ENCODE measurements at places on chromosomes 1 and 21.

DNA sequence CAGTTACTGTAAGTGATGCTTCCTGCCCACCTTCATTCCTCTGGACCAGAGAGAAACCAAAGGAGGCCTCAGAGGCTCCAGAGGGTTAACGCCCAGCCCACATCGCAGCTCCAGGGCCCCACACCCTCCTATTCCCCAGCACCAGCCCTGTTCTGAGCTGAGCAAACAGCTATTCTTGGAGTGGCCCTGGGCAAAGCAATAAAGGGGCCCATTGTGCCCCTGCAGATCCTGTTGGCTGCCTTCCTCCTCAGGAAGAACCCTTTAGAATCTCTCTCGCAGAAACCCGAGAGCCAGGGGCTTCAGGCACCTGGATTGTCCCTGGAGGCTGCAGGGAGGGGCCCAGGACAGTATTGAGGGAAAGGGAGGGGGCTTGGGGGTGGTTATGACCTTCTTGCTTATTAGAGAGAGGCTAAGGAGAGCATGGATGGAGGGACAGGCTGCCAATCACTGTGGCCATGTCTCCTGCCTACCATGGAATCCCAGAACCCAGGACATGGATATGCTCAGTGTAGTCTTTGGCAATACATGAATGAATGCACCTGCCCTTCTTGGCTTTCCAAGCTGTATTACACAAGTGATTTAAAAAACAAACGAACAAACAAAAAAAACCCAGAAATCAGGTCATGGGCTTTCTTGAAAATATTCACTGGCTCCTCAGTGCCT is 9.2 kb downstream of the PADI2 start:
- no peak for DNase-seq

GRCh38 chr1:153399401-153400055 is 8.7 kb upstream of the S100A8 start:
- no peak for DNase-seq

DNA sequence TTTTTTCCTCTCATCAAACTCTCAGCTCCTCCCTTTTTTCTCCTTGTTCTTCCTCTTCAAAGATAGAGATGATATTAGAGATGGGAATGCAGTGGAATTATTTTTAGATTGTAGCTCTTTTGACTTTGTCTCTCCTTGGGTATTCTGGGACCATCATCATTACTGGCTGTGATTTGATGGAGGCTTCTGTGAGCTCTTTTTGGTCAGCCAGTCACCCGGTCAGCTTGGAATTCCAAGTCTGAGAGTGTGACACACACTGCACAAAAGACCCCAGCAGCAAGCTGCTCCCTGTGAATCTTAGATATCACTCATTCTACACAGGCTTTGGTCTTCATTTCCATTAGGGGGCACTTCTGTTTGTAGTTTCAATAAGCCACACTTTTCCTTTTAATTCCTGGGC is 51.6 kb upstream of the NEK7 start:
- DNase-seq = no peak

- no peak for DNase-seq
Observed at GRCh38 chr1:219907772-219908070, 20.6 kb downstream of the SLC30A10 start.

DNA sequence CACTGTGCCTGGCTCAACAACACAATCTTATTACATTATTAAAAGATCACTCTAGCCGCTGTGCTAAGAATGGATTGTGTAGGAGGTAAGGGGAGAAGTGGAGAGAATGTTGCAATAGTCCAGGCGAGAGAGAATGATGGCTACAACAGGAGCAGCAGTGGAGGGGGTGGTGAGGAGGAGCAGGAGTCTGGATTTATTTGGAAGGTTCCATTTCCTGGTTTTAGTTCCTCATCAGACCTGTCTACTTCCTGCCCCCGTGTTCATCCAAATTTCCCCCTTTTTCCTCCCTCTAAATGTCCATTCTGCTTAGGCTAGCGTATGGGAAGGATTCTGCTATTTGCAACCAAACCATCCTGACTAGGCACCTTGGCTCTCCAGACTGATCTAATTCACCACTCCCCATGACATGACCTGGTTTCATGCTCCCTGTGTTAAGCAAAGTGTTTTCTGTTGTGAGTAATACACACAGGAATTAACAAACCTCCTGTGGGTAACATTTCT is 35.1 kb upstream of the EYA3 start:
- peak; percentile 85 for DNase-seq

DNA sequence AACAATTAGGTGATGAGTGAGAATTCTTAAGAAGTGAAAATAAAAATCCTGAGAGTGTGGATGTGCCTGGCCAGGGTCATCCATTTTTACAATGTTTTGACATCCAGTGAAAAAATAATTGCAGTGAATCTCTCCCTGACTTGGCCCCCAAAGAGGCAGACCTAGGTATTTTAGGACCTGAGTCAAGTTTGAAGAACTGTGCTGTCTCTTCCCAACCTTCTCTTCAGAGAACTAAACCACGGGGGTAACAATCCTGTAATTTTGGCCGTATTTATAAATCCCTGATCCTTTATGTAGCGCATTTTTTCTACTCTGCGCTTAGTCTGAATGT is 43.3 kb upstream of the PPP2R5A start:
- DNase-seq = no peak

DNA sequence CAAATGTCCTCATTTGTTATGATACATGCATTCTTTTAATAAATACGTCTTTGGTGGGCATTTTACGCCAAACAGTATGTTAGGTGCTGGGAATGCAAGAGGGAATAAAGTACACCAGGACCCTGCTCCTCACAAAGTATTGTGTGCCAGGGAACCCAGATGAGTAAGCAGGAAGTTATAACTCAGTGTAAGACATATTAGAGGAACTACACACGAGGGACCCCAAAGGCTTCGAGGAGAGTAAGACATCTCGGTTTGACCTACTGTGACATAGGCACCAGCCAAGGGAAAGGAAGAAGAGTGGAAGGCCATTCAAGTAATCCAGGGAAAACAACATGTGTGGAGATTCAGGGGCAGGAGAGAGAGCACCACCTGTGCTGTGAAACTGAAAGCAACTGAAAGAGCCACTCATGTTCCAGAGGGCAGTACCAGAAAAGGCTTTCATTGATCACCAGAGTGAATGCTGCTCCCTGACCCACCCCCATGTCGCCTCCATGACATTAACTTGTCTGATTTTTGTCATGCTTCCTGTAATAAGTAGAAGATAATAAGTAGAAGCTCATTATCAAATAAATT is 542.5 kb upstream of the PKN2 start:
- DNase-seq = peak; percentile 10

DNA sequence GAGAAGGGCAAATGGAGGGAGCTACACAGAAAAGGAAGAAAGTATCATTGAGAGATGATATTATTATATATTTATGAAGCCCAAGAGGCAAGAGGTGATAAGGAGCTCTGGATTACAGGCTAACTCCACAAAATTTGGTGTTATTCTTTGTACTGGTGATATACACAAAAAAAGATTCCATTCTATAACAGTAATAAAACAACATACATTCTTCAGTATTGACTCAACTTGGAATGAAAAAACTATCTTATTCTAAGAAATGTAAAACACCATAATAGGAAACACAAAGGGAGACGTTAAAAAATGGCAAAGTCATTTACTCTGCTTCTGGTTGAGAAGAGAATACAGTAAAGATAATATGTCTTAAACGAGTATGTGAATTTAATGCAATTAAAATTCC is 99.4 kb downstream of the TEX35 start:
- no peak for DNase-seq

GRCh38 chr1:65310078-65310587 is 790 bp downstream of the DNAJC6 start:
- no peak for DNase-seq

GRCh38 chr1:43812579-43812978 is 105.2 kb downstream of the ST3GAL3 start:
- no peak for DNase-seq

GRCh38 chr1:29190718-29191117 is 9.0 kb upstream of the SRSF4 start:
- no peak for DNase-seq

GRCh38 chr1:111399792-111400610 is 27.5 kb downstream of the OVGP1 start:
- DNase-seq = peak; percentile 48

DNA sequence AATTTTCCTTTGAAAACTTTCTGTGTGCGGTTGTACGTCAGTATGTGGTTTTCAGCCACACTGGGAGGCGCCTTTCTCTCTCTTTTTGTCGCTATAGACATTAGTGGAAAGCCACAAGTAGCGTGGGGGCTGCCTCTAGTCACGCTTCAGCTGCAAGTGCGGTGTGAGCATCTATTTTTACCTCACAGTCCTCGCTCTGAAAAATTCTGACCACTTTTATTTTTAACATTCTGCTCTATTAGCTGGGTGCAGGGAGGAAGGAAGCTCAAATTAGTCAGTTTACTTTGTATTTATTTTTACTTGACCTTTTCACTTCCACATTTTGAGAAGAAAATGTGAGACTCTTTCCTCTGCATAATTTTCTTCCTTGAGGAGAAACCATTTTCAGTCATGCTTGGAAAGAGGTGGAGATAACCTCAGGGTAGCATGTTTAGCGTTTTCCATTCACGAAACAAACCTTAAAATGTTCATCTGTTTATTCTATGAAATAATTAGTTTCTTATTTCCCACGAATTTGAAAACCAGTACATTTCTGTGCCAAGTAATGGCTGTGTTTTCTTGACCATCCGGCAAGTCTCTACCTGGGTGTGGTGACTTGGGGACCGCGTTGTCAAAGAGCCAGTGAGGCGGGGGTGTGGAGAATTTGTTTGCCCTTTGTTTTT is 35.6 kb downstream of the ADARB1 start:
- peak; percentile 91 for DNase-seq

GRCh38 chr1:233064988-233065387 is 114.6 kb downstream of the NTPCR start:
- no peak for DNase-seq

- DNase-seq = no peak
Observed at GRCh38 chr1:190759807-190760206, 282.1 kb upstream of the BRINP3 start.

GRCh38 chr1:201113451-201114244 is 1.4 kb upstream of the CACNA1S start:
- no peak for DNase-seq

DNA sequence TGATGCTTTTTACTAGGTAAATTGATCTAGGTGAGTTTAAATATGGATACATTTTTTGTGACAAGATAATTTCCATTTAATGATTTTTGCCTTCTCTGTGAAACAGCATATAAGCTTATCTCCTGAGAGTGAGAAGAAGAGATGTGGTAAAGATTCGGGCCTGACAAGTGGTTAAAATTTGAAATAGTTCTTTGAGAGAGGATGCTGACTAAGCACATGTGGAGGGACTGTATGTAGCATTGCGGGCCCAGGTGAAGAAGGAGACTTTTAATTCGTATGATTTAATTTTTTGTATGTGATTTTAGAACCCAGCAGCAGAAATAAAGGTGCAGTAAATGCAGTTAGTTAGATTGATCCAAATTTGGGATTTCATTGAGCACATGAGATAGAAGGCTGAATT is 51.9 kb downstream of the RPRD2 start:
- DNase-seq = no peak

- DNase-seq = no peak
Observed at GRCh38 chr1:236524895-236525184, 1.1 kb downstream of the LGALS8 start.

- no peak for DNase-seq
Observed at GRCh38 chr21:37427221-37427620, 60.6 kb downstream of the DYRK1A start.

GRCh38 chr1:216553040-216553439 is 129.8 kb upstream of the USH2A start:
- DNase-seq = no peak

Measured in NB4 (cell line).